A673 (cell line): ENCODE measurements at places on chromosomes 16 and 17. TPM values are rescaled to one million over a fixed set of nuclear protein-coding genes. Genes with fewer than 3 reads are reported as not detected.

- DNase-seq, result no peak
Observed at GRCh38 chr16:75485230-75486013, 9.8 kb downstream of the CHST6 start.

DNA sequence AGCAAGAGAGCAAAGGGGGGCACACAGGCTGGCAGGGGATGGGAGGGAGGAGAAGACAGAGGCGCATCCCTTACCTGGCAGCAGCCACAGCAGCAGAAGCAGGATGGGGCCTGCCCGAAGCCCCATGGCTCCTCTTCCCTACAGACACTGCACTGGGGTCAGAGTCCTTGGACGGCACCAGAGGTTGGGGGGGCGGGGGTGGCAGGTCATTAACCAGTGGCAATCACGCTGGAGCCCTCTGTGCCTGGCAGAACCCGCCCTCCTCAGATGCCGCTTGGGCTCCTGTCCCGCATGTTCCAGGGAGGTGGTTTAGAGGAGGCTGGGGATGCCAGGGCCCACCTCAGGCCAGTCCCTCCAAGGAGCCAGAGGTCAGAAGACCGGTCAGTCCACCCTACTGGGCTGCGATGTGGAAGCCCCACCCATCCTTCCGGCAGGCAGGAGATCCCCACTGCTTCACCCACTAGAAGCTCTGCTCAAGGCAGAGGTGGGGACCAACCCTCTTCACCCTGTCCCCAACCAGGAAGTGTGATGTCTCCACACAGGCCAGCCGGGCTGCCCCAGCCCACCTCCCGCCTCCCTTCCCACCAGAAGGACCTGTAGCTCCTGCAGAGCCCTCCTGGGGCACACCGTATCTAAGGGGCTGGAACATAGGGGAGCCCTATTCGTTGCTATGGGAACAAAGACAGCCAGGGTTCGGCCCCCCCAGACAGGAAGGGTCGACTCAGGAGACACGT lies 11.7 kb downstream of the ZG16B start:
- no peak for DNase-seq

DNA sequence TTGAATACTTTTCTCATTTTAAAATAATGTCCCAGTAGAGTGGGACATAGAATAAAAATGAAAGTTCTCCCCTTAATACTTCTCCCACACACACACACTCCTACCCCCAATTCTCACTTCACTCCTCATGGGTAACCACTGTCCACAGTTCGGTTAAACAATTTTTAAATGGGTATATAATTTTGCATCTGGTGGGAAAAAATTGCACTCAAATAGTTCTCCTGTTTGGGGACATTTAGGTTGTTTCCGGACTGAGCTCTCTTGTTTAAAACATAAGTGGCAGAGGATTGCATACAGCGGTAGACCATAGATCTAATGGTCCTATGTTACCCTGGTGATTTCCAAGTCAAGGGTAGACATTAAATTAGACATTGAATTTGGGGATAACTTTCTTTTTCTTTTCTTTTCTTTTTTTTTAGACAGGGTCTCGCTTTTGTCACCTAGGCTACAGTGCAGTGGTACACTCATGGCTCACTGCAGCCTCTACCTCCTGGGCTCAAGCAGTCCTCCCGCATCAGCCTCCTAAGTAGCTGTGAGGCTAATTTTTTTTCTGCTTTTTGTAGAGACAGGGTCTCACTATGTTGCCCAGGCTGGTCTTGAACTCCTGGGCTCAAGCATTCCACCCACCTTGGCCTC lies 138.3 kb downstream of the SOCS1 start:
- no peak for DNase-seq

Gene TBX2
- total RNA-seq, result not detected in 2 replicates

Gene CTRB2
- not detected in 2 replicates for total RNA-seq

Gene ERN2
- not detected in 2 replicates for total RNA-seq

Gene TAT
- total RNA-seq, result not detected in 2 replicates

Gene PRR15L
- total RNA-seq, result not detected in 2 replicates

GRCh38 chr17:49460401-49460800 lies 34.7 kb upstream of the NGFR start:
- DNase-seq, result no peak

DNA sequence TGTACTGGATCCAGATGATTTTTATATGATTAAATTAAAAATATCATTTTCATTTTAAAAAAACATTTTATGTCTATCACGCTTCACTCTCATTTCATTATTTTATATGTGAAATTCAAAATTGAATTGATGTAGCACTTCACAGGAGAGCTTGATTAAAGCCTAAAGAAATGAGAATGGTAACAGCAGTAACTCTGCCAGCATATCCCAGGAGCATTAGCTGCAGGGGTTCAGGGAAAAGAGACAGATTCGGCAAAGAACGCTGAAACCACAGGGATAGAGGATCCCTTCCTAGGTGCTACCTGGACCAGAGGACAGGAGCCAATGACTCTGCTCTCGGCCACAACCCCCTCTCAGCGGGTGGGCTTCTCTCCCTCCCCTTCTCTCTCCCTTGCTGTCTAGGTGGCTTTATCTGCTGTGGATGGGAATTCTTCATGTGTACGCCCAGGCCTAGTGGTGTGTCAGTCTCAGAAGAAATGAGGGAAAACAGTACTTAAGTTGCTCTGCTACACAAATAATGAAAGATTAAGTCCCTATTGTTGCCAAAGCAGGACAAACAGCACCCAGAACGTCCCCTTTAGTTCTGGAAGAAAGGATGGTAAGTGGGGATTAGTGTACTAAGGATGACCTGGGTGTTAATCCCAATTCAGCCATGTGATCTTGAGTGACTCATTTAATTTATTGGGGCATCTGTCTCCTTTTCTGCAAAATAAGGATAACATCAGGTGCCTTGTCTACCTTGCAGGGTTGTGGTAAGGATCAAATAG lies 123.3 kb downstream of the CDK5R1 start:
- no peak for DNase-seq

Gene CHST4
- not detected in 2 replicates for total RNA-seq

GRCh38 chr16:14249291-14250032 lies 178.3 kb downstream of the MRTFB start:
- peak; percentile 58 for DNase-seq
